ENCODE measurements at places on chromosomes 1 and 21. TPM values are rescaled to one million over a fixed set of nuclear protein-coding genes. Genes with fewer than 3 reads are reported as not detected.
A peak's percentile ranks its signal among the peaks of the same experiment; 100 is the strongest.

DNA sequence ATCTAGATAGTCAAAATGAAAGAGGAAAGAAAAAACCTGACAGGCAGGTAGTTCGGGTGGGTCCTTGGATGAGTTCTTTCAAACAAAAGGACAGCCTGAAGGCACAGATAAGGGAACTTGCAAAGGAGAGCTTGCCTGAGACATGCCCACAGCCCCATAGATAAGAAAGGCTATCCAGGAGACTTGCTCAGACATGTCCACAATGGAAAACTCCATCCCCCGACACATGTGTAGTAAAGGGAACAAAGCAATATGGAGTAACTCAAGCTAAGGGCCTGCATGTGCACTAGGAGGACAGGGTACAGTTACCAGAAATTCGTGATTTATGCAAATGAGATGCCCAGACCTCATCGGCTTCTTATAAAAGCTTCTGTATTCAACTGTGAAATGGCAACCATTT, 281.5 kb downstream of the NEGR1 start:
- no peak for DNase-seq

GRCh38 chr1:22311461-22311860, 140.2 kb upstream of the ZBTB40 start:
- no peak for DNase-seq

GRCh38 chr1:101317590-101317989, 80.8 kb downstream of the S1PR1 start:
- no peak for DNase-seq

SELENON gene
- polyA plus RNA-seq = 51.9 TPM

- DNase-seq = no peak
These were observed 94.4 kb downstream of the SLC35F3 start for GRCh38 chr1:233998891-233999290.

C1orf87 gene
- polyA plus RNA-seq = 0.04 TPM

DNA sequence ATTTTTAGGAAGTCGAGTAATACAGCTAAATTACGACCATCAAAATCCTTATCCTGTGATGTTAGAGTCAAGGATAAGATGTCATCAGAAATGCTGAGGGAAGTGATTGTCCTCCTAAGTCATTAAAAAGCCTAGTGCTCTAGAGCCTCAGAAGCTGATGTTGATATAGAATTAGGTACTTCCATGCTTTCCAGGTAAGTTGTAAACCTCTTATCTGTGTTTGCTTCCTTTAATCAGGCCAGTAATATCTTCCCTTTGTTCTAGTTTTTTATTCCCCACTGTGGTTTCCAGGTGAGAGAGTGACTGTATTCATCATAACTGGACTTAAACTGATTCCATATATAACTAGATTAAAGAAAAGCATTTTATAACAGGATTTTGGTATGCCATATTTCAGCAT, 44.4 kb downstream of the SMG7 start:
- DNase-seq = no peak

GRCh38 chr1:94998114-94998513, 71.2 kb upstream of the CNN3 start:
- DNase-seq = no peak

DNA sequence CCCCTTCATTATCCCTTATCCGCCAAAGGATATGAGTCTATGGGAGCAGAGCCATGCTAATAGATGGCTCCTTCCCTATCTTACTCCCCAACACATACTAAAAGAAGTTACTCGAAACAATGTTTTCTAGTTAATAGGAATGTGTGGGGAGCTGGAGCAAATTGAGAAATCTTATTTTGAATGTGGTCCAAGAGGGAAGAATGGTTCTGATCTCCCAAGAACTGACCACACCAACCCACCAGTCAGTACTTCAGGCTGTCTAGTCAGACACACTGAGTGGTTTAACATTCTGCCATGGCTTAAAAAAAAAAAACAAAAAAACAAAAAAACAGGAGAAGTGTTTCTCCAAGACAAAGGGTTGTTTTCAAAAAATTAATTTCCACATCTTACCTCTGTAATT, 31.5 kb upstream of the DNASE2B start:
- DNase-seq = no peak

GRCh38 chr1:23254584-23254983, 37.3 kb upstream of the HTR1D start:
- no peak for DNase-seq

LAX1 gene
- polyA plus RNA-seq = 1.2 TPM

DNA sequence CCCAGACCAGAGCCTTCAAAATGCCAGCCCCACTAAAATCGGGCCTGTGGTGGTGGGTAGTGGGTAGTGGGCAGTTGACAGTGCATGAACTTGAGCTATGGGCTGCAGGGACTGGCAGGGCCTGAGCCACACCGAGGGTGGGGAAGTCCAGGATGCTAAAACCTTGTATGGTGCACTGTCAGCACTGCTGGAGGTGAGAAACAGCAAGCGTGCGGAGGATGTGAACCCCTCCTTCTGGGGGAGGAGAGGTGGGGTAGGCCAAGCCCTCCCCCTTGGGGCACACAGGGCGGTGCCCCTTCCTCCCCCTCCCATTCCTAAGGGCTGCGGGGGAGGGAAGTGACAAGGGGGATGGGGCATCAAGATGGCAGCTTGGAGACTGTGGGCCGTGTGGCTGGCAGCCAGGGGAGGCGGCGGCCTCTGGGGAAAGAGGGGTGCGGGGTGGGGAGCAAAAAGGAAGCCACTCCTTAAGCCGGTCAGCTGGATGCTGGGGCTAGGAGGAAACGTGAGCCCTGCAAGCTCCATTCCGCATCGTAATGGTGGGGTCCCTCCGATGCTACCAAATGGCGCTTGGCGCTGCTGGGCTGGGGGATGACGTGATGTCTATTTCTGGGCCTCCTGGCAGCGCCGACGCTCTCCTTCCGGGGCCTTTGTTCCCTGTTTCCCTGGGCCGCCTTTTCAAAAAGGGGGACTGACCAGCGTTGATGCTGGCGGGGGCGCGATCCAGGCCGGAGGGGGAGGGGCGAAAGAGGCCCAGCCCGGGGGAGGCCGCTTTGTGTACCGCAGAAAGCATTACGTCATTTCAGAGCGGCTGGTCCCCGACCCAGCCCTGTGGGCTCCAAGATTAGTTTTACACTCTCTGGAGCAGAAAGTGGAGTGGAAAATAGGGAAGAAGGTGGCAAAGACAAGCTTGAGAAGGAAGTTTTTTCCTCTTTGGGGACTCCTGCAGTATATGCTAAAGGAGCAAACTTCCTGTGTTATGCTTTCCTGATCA, 809 bp downstream of the SYT11 start:
- DNase-seq = peak; percentile 88

- no peak for DNase-seq
These were observed 41.3 kb downstream of the TTC13 start for GRCh38 chr1:230937371-230937770.

- DNase-seq = no peak
These were observed 8.3 kb downstream of the TTC22 start for GRCh38 chr1:54792686-54793282.

KRTAP21-2 gene
- not detected for polyA plus RNA-seq

CD53 gene
- 57.1 TPM for polyA plus RNA-seq

CLCA1 gene
- not detected for polyA plus RNA-seq

GRCh38 chr1:156892190-156893047, 1.1 kb upstream of the PEAR1 start:
- DNase-seq = peak; percentile 94

GRCh38 chr1:85334962-85335361, 58.5 kb upstream of the BCL10 start:
- DNase-seq = no peak

DNA sequence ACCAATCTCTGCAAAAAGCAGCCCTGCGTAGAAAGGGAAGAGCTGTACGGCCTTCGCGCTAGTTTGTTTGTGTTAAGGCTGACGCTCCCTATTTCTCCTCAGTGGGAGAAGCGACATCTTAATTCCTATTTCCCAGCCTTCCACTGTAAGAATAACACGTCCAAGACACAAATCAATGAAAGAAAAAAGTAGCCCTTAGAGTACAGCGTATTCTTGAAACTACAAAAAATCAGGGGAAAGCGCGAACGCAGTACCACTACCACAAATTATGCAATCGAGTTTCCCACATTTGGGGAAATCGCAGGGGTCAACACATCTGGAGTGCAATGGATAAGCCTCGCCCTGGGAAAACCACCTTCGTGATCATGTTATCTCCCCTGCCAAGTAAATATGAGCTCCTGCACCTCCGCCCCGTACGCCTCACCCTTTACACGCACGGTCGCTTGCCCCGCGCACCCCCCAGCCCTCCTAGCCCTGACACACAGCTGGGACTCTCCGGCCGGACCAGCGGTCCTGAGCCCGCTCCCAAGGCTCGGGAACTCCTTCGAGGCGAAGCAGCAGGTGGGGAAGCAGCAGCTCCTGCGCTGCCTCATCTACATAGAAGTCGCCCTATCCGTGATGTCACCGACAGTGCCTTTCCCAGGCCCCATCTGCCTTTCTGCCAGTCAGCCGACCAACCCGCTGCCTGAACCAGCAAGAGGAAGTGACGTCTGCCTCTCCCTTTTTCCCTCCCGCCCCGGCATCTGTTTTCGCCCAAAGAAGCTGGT, 94.7 kb downstream of the PPIAL4G start:
- DNase-seq = peak; percentile 91

DNA sequence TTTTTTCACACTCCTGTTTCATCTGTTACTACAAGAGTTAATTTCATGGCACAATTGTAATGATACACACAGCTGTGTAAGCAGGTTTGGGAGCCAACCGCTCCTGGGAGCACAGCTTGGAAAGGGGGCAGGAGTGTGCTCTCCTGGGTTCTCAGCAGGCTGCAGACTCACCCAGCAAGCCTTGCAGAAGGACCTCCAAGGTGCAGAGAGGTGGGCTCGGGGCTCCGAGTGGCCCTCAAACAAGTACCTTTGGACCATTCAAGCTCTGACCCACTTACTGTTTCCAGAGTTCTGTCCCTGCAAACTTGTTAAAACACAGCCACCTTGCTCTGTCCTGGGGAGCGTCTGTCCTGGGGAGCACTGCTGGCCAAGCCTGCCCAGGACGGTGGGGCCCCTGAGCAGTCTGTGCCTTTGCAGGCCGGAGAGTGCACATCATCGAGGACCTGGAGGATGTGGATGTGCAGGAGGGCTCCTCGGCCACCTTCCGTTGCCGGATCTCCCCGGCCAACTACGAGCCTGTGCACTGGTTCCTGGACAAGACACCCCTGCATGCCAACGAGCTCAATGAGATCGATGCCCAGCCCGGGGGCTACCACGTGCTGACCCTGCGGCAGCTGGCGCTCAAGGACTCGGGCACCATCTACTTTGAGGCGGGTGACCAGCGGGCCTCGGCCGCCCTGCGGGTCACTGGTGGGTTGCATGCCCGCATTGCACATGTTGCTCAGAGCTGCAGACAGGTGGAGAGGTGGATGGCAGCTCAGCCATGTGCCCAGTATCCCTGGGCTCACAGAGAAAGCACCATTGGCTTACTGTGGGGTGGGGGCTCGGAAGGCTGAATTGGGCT, 78.0 kb downstream of the OBSCN start:
- no peak for DNase-seq

GRCh38 chr1:245419461-245419978, 264.7 kb downstream of the KIF26B start:
- no peak for DNase-seq

- DNase-seq = no peak
These were observed 70.4 kb downstream of the ACTL8 start for GRCh38 chr1:17825273-17826164.

PRELP gene
- polyA plus RNA-seq = 163 TPM

OPRD1 gene
- polyA plus RNA-seq = not detected

DNA sequence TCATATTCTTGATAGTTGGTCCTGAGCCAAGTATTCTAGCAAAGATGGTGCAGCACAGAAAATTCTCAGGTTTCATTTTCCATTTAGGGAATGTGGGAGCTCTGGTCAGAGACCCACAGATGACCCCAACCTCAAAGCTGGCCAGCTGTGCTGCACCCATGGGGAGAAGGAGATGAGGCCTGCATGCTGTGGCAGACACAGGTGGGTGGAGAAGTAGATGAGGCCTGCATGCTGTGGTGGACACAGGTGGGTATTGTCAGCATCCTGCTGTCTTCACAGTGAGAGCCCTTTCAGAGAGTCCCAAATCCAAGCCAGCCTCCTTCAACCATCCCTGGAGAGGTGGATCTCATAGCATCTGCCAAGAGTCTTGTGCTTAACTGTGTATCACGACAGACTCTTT, 77.7 kb downstream of the DSCAM start:
- no peak for DNase-seq

DNA sequence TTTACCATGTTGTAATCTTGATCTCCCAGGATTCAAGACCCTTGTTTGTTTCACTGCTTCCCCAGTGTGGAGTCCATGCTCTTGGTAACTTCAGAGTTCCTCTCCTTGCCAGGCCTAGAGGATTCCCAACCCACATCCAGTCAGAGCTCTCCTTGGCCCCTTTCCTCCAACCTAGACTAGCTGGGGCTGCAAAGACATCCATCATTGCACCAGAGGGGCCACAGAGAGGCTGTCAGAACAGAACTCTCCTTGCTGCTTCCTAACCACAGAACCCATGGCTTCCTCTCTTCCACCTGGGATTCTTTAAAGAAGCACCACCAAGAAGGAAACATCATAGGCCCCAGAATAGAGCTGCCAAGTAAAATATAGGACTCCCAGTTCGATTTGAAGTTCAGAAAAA, 81.0 kb downstream of the HMGB4 start:
- no peak for DNase-seq

LCE1B gene
- polyA plus RNA-seq = not detected

DNA sequence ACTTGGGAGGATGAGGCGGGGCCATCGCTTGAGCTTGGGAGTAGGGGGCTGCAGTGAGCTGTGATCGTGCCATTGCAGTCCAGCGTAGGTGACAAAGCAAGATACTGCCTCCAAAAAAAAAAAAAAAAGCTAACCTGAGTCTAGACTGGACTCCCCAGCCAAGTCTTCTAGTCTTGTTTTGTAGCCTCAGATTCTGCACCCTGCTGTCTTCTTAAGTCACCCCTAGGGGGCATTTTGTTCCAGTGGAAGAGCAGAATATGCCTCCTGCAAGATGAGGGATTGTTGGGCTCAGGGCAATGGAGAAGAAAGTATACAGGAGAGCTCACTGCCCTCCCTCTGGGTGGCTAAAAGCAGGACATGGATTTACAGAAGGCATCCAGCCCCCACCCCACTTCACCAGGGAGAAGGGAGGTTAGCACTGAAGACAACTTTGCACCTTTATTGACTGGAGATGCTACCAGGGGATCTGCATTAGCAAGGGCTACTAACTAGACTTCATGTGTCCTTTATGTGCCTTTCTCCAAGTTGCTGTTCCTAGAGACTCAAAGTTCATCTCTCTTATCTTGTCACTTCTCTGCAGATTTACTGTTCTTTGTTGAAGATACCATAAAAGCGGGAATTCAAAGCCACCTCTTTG, 15.3 kb upstream of the RNF187 start:
- DNase-seq = no peak

DNA sequence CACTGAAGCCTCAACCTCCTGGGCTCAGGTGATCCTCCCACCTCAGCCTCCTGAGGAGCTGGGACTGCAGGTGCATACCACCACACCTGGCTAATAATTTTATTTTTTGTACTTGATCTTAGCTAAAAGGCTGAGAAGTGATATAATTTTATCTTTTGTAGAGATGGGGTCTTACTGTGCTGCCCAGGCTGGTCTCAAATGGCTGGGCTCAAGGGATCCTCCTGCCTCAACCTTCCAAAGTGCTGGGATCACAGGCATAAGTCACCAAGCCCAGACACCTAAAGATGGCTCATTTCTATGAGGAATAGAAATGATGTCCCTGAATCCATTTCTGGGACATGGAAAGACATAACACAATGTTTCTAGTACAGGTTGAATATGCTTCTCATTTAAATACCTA, 57.8 kb downstream of the TOMM20 start:
- DNase-seq = no peak

TRABD2B gene
- polyA plus RNA-seq = 1.1 TPM

GRCh38 chr1:23111600-23112535, 56.8 kb downstream of the LUZP1 start:
- DNase-seq = no peak

- DNase-seq = no peak
These were observed 6.8 kb downstream of the OLIG2 start for GRCh38 chr21:33032434-33033047.

GRCh38 chr1:114137497-114137896, 16.2 kb downstream of the SYT6 start:
- DNase-seq = no peak

C1orf53 gene
- 7.5 TPM for polyA plus RNA-seq
